ENCODE measurements at places on chromosomes 4 and X. TPM values are rescaled to one million over a fixed set of nuclear protein-coding genes. Genes with fewer than 3 reads are reported as not detected.

DNA sequence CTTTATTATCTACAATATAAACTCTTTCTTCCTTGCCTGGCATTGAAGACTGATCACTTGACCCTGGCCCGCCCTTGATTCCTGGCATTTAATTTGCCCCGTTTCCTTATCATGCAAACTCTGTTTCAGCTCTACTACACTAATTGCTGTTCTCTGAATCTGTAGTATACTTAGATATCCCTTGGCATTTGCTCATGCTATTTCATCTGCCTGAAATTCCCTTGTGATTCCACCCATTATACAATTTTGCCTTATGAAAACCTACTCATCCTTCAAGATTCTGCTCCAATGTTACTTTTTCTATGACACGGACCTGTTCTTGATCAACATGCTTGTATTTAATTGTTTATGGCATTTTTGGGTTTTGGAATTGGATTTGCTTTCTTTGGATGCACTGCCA lies 459.9 kb upstream of the AMOT start:
- DNase-seq, result no peak

Gene INPP4B
- 10.4 TPM for total RNA-seq

DNA sequence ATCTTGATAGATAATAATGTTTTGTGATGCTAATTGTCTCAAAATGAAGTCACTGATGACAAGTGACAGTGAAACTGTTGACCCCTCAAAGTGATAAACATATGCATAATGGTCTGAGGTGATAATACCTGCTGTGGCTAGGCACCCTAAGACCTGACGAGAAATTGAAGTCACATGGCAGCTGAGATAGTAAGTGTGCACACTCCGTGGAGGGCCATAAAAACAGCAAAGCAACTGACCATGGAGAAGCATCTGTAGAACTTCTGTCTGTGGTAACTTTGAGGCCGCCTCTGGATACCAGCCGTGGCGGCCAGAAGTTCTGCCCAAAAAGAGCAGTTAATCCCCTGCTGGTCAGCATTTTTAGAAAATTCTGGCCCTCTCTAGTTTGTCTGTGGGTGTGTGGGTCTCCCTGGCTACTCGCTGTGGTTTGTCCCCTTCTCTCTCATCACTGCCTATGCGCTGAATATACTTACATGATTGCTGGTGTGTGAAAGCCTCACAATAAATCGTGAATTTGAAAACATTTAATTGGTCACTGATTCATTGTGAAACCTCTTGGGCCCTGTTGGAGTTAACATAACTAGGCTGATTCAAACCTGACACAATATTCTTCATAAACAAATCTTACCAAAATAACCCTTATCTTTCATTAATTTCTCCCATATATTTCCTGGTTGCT lies 50.6 kb downstream of the CCDC149 start:
- no peak for DNase-seq

Gene SOD3
- 128 TPM for total RNA-seq

GRCh38 chr4:8872402-8873291 lies 1.0 kb upstream of the HMX1 start:
- no peak for DNase-seq

DNA sequence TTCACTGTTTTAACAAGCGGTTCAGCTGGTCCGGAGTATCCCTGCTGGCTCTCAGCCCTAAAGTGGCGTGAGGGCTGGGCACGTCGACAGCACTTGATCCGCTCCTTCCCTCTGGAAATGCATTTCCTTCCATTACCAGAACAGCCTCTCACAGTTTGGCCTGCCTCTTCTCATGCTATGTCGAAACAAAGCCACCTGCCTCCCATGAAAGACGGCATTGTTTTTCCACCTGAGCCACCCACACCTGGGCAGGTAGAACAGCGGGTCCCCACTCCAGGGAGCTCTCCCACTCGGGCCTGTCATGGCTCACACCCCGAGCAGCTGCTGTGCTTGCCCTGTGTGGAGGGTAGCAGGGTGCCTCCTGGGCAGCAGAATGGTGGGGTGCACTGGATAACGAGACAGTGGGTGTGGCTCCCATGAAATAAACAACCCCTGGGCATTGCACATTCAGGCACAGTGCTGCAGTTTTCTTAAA lies 86.2 kb downstream of the FHDC1 start:
- no peak for DNase-seq

GRCh38 chrX:39875834-39876628 lies 221.7 kb downstream of the BCOR start:
- no peak for DNase-seq

DNA sequence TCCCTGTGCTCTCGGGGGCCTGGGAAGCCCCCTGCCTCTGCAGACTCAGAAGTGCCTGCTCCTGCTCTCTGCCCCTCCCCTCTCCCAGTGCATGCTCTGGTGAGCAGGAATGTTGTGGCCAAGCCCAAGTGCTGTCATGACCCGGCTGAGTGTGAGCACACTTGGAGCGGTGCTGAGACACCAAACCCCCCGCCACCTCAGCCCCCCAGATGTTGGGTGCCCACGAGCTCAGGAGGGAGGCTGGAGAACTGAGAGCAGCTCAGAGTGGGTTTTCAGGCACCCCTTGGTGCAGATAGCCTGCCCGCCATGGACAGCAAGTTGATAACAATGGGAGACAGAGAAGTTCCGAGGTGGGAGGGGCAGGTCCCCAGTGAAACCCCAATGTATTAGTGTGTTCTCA lies 477.4 kb downstream of the ACTRT1 start:
- DNase-seq, result no peak
